ENCODE measurements at places on chromosomes 12 and 14. TPM values are rescaled to one million over a fixed set of nuclear protein-coding genes. Genes with fewer than 3 reads are reported as not detected.

Gene C12orf60
- 3.4 TPM for total RNA-seq

Gene SYNDIG1L
- total RNA-seq = not detected

Gene SDSL
- not detected for total RNA-seq

Gene RACGAP1
- 104 TPM for total RNA-seq

Gene BORCS5
- 25.3 TPM for total RNA-seq

Gene SMIM41
- not detected for total RNA-seq

GRCh38 chr12:69447892-69448291 is 22.3 kb upstream of the FRS2 start:
- DNase-seq = no peak

DNA sequence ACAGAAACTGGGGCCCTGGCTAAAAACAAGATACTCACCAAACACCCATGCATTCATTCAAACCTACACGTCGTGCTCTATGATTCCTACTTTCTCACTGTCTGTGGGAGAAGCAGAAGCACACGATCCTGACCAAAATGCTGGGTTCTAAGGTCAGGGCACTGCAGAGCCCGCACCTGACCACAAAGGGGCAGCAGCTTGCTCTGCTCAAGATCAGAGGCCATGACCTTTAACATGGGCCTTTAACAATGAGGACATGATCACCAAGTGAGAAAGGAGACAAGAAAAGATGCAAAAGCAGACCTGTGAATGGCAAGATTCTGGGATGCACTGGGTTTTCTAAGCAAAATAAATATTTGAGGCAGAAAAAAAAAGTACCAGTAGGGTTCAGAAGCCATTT is 40.1 kb upstream of the VPS33A start:
- DNase-seq = peak; percentile 32

GRCh38 chr14:80211153-80212022 is at the start of gene DIO2:
Gene DIO2 (minus strand): TSS chr14:80211504. CDS start chr14:80211472, 32 bp downstream.
- DNase-seq = no peak

DNA sequence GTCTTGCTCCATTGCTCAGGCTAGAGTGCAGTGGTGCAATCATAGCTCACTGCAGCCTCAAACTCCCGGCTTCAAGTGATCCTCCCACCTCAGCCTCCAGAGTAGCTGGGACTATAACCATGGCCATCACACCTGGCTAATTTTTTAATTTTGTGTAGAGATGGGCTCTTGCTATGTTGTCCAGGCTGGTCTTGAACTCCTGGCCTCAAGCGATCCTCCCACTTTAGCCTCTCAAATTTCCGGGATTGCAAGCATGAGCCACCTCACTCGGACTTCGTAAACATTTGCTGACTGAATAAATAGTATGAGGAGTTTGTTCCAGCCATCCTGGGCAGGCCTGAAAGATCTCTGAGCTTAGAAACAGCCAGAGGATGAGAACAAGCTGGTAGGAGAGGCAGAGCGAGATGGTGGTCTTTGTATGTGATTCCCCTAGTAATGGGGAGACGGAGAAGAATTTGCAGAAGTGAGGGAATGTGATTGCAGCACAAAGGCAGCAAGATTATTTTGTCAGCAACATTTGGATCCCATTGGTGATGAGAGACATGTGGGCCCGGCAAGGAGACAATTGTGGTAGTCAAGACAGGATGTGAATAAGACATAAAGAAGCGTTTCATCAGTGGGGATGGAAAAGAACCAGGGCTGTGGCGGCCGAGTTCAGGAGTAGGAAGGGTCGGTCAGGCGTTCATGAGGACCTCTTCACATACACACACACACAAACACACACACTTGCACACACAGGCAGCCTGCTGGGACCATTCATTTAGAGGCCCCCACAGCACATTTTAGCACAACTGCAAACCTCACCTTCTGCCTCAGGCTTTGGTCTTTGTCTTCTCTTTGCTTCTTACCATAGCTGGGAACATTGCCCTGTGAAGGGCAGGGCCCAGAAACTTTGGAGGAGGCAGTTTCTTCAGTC is 155.5 kb downstream of the ZFP36L1 start:
- DNase-seq = no peak

GRCh38 chr12:108305520-108305919 is 33.6 kb downstream of the CMKLR1 start:
- no peak for DNase-seq

GRCh38 chr12:116631619-116632018 is 72.4 kb downstream of the MAP1LC3B2 start:
- no peak for DNase-seq

DNA sequence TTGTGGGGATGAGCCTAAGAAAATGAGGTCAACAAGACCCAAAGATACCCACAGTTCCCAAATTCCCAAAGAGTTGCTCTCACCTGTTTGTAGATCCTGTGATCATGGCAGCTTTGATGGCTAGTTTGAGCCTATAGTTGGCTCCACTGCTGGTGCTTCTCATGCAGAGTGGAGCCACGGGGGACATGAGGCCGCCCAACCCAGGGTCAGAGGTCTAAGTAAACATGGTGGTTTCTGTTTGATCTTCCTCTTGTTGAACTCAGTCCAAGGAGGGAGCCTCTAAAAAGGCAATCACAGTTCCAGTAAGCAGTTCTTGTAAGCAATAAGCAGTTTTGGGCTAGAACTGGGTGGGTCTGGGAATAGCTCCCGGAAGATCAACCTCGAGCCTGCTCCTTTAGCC is 125.6 kb upstream of the DHRS4 start:
- DNase-seq = no peak

- no peak for DNase-seq
Measured at GRCh38 chr12:80677994-80678393, 29.4 kb upstream of the MYF6 start.

- DNase-seq = no peak
Measured at GRCh38 chr12:90969346-90969745, 14.4 kb upstream of the CCER1 start.

DNA sequence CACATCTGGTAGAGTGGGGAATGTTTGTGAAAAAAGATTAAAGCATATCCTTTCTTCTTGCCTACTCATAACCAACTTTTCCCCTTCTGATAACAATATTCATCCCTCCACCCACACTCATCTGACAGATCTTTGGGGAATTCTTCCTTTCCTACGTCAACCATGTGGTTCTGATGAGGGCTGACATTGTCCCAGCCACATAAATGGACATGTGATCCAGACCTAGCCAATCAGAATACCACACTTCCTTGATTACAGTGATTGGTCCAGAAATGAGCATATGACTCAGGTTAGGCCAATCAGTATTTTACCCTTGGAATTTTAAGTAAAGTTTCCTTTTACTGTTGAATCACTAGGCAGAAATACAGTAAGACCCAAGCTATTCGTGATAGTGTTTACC is 58.9 kb downstream of the GPR65 start:
- DNase-seq = no peak

DNA sequence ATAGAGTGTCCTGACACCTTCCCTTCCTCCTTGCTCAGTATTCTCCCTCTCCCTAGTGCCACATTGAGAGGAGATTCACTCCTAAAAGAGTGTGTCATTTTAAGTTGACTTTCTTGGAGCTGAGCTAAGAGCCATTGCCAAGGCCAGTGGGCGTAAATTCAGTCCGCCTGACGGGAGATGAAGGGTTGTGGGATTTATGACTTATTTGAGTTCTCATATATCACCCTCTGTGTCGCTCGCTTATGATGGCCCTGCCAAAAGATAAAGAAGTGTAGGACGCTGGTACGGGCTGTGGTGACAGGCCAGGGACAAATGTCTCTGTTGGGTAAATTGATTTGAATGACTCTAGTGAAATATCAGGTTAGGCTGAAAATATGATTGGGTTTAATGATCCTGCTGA is 867.4 kb downstream of the NRXN3 start:
- no peak for DNase-seq

DNA sequence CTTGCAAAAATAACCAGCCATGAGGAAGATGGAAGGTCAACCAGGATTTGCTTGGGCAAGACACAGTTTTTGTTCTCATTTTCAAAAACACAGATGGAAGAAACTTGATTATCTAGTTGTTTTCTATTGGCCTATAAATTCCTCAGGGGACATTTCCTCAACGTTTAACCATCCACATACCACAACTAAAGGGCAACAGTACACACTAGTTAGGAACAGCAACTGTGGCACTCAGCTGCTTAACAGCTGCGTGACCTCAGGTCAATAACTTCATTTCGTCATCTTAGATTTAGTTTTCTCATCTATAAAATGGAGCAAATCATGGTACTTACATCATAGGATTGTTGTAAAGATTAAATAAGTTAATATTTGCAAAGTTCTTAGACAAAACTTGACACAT is 18.7 kb downstream of the SSTR1 start:
- no peak for DNase-seq

- DNase-seq = no peak
Measured at GRCh38 chr14:87351007-87351406, 642.0 kb downstream of the GALC start.

GRCh38 chr14:73133795-73134194 is 2.5 kb upstream of the PSEN1 start:
- DNase-seq = peak; percentile 6

GRCh38 chr12:28065374-28065773 is 92.8 kb upstream of the PTHLH start:
- DNase-seq = no peak

- no peak for DNase-seq
Measured at GRCh38 chr12:120588948-120589930, 8.0 kb upstream of the POP5 start.

- no peak for DNase-seq
Measured at GRCh38 chr14:60840313-60840712, 105.8 kb downstream of the MNAT1 start.

DNA sequence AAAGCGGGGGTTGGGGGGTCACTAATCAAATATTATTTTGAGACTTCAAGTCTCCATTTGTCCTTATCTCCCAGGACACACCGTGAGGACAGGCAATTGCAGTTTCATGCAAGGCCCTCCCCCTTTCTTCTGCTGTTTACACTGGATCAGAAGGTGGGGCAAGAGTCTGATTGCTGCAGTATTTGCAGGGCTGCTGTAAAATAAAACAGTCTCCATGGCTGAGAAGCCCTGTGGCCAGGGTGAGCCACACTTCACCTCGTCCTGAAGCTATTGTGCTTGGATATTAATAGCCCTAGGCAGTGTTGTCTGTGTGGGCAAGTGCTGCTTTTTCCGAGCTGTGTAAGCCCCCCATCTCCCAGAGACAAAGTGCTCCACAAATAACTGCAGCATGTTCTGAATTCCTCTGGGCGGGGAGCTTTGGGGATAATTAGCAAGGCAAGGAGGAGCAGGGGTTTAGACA is 187.4 kb upstream of the NTF3 start:
- DNase-seq = no peak

DNA sequence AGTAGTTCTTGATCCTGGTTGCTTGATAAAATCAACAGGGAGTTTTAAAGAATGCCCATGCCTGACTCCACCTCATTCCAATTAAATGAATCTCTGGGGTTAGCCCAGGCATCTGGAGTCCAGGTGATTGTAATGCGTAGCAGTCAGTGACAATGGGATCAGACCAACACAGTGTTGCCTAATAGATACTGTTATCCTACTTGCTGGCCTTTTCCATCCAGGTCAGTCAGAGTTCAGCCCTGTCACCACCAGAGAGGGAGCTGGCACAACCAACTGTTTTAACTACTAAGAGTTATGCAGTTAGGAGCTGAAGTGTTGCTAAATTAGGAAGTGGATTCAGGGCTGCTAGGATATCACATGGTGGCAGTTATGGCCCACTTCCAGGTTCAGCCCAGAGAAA is 107.1 kb downstream of the GPR135 start:
- DNase-seq = no peak

DNA sequence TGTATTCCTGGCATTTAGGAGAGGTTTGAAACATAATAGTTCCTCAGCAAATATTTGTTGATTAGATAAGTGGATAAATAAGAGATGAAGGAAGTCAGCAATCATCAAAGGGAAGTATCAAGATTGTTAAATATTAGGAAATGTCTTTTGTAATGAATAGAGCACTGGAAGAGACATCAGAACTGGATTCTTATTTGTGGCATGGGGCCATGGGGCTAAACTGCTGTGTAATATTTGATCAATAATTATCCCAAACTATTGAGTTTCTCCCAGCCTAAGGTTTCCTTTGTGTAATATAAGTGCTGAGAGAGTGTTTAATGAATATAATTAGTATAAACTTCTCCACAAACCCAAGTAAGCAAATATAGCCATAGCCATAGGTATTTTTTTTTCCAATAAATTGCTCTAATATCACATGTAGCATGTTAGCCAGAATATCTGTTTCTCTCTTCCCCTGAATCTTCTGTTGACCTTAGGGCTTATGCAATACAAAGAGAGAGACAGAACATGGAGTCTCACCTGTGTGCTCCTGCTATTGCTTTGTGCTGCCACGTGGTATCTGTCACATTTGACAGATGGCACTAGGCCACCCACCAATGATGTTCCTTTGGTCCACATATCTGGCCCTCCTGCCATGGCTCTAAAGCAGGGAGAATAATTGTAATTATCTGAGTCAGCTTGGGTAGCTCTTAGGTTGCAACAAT is 658.7 kb downstream of the SOX5 start:
- DNase-seq = no peak

DNA sequence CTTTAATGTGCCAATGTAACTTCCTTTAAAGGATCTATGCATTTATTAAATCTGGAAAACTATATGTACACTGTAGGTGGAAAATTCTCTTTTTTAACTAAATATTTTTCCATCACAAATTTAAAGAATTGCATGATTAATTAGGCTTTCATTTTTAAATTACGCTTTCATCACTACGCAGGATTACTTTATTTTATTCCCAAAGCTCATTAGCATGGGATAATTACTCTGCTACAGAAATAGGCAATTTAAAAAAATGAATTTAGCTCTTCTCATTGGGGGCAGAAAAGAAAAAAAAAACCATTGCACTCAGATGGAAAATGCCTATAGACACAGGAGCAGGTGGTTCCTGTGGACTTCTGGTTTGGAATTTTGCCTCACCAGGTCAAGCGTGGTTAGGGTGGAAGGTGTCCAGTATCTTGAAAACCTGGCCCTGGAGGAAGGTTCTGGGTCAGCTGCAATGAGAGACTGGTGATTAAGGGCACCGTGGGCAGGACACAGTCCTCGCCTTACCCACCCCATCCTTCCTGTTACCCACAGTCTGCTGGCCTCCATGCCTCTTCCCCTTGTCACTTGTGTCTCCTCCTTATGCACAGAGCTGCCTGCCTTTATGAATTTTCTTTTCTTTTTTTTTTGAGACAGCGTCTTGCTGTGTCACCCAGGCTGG is 17.3 kb upstream of the RIN3 start:
- no peak for DNase-seq

- no peak for DNase-seq
Measured at GRCh38 chr12:97038131-97038530, 131.1 kb downstream of the NEDD1 start.

- DNase-seq = no peak
Measured at GRCh38 chr12:52600475-52600874, 788 bp downstream of the KRT72 start.

- DNase-seq = no peak
Measured at GRCh38 chr12:77118696-77119095, 53.3 kb upstream of the E2F7 start.
